ENCODE measurements at places on chromosomes 12 and 14.

GRCh38 chr12:117158911-117159553 lies 31.2 kb downstream of the FBXO21 start:
- no peak for DNase-seq

- DNase-seq = no peak
Observed at GRCh38 chr12:94783862-94784261, 133.5 kb upstream of the TMCC3 start.

GRCh38 chr14:50874757-50875156 lies 2.9 kb downstream of the ABHD12B start:
- DNase-seq = no peak

- no peak for DNase-seq
Observed at GRCh38 chr12:17528394-17528793, 561.6 kb downstream of the RERGL start.

- DNase-seq = no peak
Observed at GRCh38 chr14:101047326-101047725, 143.8 kb upstream of the RTL1 start.

GRCh38 chr14:101776344-101776743 lies 14.8 kb downstream of the PPP2R5C start:
- no peak for DNase-seq

DNA sequence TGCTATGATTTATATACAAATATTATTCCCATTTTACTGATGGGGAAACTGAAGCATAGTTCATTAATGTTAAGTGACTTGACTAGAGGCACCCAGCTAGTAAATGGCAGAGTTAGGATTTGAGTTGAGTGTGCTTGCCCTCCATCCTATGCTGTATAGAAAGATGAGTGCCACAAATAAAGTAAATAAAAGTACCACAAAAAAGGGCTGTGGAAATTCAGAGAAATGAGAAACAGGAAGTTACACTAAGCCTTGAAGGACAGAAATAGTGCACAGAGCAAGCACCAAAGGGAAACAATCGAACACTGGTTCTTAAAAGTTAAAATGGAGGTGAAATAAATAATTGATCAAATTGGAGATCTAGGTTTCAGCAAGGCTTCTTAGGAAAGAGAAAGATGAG lies 9.2 kb upstream of the ABCD2 start:
- DNase-seq = no peak

GRCh38 chr12:74539765-74540526 lies 2.3 kb downstream of the ATXN7L3B start:
- no peak for DNase-seq

GRCh38 chr12:105504286-105504685 lies 173.8 kb downstream of the C12orf75 start:
- no peak for DNase-seq

GRCh38 chr14:71070169-71070568 lies 162.9 kb downstream of the PCNX1 start:
- DNase-seq = no peak

- DNase-seq = no peak
Observed at GRCh38 chr14:71230897-71231296, 323.6 kb downstream of the PCNX1 start.

DNA sequence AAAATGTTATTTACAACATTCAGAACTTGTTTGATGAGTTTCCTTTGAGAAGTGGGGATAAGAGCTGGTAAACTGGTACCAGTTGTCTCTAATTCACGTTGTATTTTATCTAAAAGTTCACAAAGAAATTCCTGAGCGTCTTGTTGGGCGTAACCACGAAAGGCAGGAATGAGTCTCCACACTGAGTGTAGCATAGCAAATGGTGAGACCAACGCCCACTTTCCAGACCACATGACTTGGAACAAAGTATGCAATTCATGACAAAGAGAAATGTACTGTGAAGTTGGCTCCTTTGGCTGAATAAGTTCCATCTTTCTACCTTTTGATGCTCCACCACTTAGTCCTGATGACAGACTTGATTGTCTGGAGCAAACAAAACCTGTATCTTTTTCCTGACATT lies 18.4 kb downstream of the USP44 start:
- DNase-seq = no peak

DNA sequence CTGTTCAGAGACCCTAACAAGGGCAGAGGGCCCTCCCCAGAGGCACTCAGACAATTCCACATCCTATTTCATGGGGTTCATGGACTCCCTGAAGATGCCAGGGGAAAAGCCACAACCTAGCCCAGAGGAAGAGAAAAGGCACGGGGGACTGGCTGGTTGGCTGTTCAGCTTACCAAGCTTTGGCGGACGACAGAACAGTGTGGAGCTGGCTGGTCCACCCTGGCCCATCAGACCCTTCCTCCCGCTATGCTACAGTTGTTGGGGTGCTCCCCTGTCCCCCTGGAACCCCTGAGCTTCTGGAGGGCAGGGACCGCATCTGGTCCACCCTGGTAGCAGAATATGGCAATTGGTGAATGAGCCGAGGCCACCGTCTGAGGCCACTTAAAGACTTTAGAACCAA lies 6.3 kb downstream of the TESC start:
- no peak for DNase-seq

GRCh38 chr14:70908935-70909641 lies 1.8 kb downstream of the PCNX1 start:
- no peak for DNase-seq

- peak; percentile 64 for DNase-seq
Observed at GRCh38 chr14:93970965-93971634, 5.3 kb downstream of the ASB2 start.

DNA sequence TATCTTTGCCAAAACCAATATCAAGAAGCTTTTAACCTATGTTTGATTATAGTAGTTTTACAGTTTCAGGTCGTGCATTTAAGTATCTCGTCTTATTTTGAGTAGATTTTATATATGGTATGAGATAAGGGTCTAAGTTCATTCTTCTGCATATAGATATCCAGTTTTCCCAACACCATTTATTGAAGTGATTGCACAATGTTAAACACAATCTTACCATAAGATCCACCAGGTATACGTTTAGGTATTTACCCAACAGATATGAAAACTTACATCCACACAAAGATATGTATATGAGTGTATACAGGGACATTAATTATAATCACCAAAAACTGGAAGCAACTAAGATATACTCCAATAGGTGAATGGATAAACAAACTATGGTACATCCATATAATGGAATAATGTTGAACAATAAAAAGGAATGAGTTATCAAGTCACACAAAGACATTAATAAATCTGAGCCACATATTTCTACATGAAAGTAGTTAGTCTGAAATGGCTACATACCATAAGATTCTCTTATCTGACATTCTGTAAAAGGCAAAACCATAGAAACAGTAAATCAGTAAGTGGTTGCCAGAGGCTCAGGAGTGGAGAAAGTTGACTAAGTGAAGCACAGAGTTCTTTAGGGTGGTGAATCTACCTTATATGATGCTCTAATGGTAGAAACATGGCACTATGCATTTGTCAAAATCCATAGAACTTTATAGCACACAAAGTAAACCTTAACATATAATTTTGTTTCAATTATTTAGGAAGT lies 222.6 kb downstream of the NUAK1 start:
- no peak for DNase-seq

- no peak for DNase-seq
Observed at GRCh38 chr12:39239490-39240486, 203.1 kb downstream of the KIF21A start.

DNA sequence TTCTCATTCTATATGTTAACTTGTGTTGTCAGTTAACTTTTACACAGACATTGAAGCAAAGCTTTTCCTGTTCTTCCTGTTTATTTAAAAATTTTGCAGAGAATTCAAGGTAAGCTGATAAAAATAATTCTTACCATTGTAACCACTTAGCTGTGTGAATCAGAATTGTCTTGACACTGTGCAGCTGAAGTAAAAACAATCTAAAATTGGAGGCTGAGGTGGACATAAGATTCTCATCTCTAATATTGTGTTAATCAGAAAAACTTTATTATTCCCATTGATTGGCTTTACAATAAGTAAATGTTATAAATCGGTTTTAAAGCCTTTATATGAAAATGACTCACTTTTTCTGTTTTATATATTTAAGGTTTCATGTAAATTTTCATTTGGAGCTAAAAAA lies 240.3 kb upstream of the PLEKHG7 start:
- DNase-seq = no peak

DNA sequence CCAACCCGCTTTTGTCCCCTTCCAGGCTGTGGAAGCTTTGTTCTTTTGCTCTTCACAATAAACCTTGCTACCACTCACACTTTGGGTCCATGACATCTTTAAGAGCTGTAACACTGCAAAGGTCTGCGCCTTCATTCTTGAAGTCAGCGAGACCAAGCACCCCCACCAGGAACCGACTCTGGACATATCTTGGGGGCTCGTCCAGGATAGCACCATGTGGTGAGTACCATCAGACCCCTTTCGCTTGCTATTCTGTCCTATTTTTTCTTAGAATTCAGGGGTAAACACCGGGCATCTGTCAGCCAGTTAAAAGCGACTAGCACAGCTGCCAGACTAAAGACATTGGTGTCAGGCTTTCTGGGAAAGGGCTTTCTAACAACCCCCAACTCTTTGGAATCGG lies 137.6 kb upstream of the PPFIA2 start:
- no peak for DNase-seq

DNA sequence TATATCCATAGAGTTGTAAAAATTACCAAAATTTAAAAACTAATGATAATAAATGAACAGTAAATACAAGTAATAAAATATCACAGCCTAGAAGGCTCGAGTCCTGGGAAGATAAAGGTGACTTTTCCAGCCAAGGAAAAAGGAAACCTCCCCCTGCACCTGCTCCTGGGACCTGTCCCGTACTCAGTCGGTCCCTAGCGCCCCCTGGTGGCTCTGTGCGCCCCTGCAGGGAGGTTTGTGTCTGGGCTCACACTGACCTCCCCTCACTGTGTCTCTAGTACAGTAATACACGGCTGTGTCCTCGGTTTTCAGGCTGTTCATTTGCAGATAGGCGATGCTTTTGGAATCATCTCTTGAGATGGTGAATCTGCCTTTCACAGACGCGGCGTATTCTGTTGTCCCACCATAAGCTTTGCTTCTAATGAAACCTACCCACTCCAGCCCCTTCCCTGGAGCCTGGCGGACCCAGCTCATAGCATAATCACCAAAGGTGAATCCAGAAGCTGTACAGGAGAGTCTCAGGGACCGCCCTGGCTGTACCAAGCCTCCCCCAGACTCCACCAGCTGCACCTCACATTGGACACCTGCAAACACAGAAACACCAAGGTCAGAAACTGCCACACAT lies 1030.4 kb downstream of the TMEM121 start:
- peak; percentile 81 for DNase-seq

GRCh38 chr14:64502887-64503433 lies 678 bp downstream of the ZBTB25 start:
- DNase-seq = peak; percentile 30

GRCh38 chr12:26172946-26173552 lies 22.3 kb upstream of the SSPN start:
- no peak for DNase-seq

- DNase-seq = no peak
Observed at GRCh38 chr12:25107920-25108319, 87.0 kb downstream of the DNAI7 start.

GRCh38 chr14:94569381-94570001 lies 8.2 kb downstream of the SERPINA4 start:
- no peak for DNase-seq

DNA sequence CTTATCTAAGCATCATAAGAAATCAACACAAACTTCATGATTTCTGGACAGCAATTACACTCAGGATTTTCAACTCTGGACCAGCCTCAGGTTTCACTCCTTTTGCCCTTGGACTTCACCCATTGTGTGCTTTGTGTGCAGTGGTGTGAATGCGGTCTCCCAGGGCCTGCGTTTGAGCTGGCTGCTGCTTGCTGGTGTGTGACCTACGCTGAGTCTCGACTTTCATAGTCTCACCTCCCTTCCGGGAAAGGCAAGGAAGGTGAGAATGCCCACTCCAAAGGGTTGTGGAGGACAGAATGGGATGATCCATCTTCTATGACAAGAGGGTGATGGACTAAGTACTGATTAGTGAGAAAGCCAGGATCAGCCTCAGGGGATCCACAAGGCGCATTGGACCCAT lies 228.8 kb downstream of the C12orf75 start:
- no peak for DNase-seq

DNA sequence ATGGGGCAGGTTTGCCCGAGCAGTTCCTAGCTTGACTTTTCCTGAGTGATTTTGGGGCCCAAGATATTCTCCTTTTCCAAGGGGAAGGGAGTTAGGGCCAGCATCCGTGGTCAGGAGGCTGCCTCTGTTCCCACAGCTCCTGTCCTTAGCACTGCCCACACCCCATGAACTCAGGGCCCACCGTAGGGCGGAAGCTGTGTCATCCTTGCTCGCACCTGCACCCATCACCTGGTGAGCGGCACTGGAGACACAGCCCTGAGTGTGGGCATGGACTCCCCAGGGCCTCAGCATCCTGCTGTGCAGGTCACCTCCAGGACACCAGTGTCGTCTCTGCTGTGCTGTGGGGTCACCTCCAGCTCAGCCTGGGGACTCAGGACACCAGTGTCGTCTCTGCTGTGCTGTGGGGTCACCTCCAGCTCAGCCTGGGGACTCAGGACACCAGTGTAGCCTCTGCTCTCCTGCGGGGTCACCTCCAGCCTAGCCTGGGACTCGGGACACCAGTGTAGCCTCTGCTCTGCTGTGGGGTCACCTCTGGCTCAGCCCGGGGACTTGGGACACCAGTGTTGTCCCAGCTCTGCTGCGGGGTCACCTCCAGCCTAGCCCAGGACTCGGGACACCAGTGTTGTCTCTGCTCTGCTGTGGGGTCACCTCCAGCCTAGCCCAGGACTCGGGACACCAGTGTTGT lies 322.9 kb downstream of the ADGRD1 start:
- no peak for DNase-seq

GRCh38 chr12:115364921-115365320 lies 680.9 kb upstream of the TBX3 start:
- DNase-seq = no peak

DNA sequence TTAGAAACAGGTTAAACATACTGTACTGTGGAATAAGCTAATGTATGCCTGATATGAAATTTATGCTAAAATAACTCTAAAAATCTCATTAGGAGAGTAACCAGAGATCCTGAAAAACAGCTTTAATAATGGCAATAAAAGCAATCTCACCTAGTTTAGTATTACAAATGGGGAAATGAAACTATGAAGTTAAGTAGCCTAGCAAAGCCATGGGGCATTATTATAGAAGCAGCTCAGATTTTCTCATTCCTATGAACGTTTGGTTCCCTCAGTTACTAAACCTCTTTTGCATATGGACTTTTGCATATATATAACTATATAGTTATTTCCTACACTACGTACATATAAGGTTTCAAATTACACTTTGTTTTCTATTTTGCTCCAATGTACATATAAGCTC lies 25.0 kb upstream of the APPL2 start:
- no peak for DNase-seq

GRCh38 chr14:52835122-52835903 lies 43.9 kb upstream of the GNPNAT1 start:
- DNase-seq = no peak
